Stimulated activated CD4-positive, alpha-beta T cell treated with anti-CD3 and anti-CD28 coated beads, Interleukin-1b, Interleukin-23, amount 100 ng/mL, for 4 hours (primary cell): ENCODE measurements at places on chromosomes 6 and 20.

GRCh38 chr6:52577778-52578463, 1.1 kb upstream of the TRAM2 start:
- no peak for DNase-seq

- DNase-seq = no peak
These were observed 357.2 kb downstream of the CD83 start for GRCh38 chr6:14474816-14475215.

DNA sequence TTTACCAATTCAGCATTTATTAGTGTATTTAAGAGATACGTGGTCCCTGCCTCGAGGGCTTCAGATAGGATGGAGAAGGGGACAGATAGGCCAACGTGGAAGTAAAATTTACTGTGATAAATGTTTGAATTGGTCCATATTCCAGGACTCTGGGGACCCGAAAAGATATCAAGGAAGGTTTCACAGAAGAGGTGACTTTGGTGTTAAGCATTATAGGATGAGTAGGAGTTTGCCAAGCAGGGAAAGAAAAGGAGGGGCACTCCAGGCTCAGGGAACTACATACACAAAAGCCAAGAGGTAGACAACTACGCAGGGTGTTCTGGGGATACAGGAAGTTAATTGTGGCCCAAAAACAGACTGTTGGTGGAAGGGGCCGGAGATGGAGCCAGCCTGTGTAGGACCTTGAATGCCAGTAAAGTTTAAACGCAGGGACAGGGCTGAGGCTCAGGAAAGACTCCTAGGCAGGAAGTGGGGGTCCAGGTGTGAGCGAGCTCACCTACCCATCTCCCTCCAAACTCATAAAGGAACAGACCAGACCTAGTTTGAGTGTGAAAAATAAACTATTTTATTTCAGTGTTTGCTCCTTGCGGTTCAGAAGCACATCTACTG, 37.0 kb downstream of the TGM2 start:
- DNase-seq = no peak

DNA sequence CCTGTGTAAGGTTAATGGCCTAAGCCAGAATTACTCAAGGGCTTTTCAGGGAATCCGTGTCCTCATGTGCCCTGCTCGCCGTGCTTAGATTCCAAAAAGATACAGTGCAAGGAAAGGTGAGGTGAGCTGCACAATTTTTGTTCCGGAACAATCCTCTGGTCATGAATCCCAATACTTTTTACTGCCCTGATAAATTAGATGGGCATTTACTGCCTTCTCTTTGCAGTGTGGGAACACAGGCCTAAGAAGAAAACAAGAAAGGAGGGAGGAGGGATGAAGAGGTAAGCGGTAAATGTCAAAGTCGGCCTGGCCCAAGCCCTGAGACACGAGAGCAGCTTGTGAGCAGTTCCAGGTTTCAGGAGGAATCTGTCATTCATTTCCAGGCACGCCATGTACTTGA, 390.9 kb upstream of the SULF2 start:
- DNase-seq = no peak

DNA sequence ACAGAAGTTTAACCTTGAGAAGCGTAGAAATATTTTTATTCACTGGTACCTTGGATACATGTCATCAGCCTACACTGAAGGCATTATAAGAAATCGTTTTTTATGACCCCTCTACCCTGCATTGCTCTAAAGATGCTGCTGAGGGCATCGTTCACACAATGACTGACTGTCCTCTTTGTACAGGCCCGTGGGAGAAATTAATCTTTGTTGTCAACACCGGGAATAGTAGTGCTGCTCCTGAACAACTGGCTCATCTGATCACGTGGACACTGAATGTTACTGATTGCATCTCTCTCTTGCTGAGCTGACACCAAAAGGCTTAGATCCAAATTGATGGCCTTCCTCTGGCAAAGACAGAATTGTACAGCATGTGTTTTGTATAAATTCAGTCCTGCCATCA, 157.1 kb upstream of the SMLR1 start:
- DNase-seq = no peak

DNA sequence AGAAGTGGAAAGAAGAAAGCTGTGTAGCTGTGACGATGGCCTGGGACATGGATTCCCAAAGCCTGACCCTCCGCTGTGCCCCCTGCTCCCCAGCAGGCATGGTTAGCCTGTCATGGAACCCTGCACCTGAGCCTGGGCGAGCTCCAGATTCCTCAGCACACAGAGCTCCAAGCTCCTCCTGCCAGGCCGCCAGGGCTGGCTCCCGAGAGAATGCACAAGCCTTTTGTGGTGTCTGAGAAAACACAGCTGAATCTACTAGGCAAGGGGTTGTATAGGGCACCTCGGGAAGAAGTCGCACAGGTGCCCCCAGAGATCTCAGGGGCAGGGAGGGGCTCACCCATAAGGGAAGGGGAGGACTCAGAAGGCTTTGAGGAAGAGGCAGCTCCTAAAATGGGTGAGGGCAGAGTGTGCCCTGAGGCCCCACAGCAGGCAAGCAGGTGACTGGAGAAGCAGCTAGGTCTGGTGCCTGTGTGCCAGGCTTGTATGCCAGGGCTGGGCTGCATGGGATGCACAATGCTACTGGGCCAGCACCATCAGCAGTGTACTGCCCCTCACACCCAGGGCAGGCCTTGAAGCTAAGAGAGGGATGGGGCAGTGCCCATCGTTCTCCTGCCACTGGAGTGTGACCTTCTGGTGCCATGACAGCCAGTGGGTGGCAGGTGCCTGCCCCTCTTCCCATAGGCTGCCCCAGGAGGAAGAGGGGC, 64.3 kb upstream of the CD93 start:
- no peak for DNase-seq

DNA sequence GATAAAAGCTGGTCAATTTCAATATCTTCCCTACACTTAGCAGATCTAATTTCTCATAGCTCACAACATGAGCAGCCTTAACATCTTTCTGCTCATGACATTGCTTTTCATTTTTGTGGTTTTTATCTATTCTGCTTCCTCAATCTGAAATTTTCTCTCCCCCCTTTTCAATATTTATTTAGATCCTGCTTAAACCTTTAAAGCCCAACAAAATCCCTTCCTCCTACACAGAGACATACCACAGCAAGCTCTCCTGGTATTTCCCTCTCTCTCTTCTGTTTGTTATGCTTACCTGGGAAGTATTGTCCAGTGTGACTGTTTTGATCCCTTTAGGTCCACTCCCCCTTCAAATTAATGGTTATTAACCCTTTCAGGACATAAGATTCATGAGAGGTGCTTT, 582.5 kb downstream of the RFPL4B start:
- DNase-seq = no peak

- no peak for DNase-seq
These were observed 27.1 kb downstream of the ADNP start for GRCh38 chr20:50904067-50904570.

DNA sequence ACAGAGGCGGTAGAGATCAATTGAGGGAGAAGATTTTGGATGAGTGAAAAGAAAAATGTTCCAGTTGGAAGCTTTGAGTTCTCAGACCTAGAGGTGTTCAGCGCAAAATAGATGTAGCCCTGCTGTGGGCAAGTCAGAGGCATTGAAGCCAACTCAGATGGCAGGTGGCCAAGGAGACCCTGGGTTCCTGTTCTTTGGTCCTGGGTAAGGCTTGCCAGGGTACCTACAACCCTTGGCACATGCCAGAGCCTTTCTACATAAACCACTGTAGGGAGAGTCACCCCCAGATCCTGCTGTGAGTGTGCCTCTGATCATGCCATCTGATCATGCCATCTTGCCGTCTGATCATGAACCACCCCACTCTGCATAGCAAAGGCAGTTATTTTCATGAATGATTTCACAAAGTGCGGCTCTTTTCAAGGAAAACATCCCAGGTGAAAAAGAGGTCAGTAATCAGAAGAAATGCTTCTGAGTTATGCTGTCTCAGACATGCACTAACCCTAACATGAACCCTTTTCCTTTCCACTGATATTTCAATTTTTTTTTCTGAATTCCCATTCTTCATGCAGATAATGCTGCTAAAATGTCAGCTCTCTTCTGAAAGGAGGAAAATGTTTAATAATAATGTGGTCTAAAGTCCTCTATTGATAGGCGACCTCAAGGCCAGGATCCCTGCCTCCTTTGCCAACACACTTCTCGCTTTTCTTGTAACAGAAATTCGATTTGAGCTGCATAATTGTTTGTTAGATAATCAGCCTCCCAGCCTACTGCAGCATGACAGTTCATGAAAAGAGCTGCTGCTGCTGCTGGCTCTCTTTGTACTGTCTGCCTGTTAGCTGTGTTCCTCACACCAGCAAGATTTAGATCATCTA, 153.6 kb downstream of the MTHFD1L start:
- DNase-seq = no peak

GRCh38 chr20:17845701-17846475, 122.7 kb downstream of the SNX5 start:
- no peak for DNase-seq

DNA sequence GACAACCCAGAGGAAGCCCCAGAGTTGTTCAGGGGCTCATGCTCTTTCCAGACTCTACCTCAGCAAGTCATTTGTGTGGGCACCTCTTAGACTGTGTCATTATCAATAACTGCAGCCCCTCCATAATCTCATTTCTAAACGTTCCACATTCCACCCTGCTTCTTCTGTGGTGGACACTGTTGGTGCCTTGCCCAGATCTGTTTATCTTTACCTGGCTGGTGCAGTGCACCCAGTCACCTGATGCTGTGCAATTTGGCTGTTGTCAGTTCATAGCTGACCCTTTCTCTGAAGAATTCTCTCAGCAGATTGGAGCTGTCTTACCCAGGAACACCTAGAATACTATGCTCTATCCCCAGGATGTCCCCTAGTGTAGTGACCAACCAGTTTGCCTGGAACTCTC, 80.0 kb downstream of the ATRN start:
- no peak for DNase-seq

DNA sequence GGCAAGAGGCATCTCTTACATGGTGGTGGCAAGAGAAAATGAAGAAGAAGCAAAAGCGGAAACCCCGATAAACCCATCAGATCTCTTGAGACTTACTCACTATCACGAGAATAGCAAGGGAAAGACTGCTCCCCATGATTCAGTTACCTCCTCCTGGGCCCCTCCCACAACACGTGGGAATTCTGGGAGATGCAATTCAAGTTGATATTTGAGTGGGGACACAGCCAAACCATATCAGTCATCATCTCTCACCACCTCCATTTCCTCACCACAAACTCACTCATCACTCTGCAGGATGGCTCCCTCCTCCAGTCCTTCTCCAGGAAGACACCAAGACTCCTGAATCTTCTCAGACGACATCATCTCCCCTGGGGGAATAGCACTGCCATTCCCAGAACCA, 25.8 kb upstream of the SLC16A10 start:
- DNase-seq = no peak

DNA sequence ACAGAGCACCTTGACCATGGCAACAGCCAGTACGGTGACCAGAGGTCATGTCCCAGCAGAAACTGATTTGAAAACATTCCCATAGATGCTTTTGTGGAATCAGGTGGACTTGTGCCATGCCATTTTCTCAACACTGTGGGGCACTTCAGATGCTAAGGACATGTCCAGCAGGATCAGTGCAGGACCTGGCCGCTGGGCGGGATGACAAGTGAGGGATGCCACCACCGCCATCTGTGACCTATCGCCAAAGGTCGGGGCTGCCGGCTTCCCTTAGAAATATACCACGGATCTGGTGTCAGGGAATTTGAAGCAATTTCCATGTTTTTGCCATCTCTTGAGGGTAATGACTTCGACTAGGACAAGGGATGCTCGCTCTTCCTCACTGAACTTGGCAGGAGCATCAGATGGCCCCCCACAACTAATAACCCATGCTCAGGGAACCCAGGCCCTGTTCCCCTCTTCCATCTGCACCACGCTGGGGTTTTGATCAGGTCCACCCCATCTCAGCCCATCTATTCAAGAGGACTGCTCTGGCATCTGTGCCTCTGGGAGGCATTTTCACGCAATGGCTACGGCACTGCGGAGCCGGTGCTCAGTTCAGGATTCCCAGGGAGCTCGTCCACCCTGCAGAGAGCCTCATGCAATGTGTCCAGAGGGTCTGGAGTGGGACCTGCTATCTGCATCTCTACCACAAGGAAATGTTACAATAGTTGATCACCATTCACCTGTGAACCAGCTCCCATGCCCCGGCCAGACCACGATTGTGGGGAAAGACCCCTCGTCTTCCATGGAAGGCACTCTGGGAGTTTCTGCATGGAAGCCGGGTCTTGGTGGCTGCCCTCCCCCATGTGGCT, 302.6 kb downstream of the TAF4 start:
- DNase-seq = no peak

DNA sequence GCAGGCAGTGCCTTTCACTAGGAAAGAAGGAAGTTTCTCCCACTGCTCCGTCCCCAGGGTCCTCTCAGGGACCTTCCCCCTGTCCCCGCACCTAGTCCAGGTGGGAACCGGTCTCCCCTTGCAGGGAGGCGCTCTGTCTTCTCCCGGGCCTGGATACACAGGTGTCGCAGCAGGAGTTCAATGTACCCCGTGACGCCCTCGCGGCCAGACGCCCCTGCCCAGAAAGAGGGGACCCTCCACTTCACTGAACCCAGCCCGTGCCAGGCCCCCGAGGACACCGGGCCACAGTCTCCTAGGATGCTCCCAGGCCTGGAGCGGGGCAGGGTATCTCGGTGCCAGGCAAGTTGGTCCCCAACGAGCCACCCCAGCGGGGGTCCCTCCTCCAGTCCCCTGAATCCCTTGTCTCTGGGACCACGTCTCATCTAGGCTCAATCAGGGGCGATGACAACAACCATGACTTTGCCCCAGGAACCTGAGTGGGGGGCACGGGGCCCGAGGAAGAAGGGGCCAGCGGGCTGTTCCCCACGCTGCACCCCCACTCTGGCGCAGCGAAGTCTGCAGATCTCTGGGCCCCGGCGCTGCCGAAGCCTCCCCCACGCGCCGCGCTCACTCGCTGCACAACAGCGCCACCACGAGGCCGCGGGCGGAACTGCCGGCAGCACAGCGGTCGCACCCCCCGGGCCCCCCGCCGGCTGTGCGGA, 103.0 kb downstream of the EDN3 start:
- DNase-seq = peak; percentile 76

- DNase-seq = no peak
These were observed 26.5 kb upstream of the ANGPT4 start for GRCh38 chr20:942611-943010.
